Thyroid gland (tissue), 4 donors: ENCODE measurements at places on chromosomes 5 and 9. TPM values are rescaled to one million over a fixed set of nuclear protein-coding genes. Genes with fewer than 3 reads are reported as not detected.
A peak's percentile ranks its signal among the peaks of the same experiment; 100 is the strongest.

DNA sequence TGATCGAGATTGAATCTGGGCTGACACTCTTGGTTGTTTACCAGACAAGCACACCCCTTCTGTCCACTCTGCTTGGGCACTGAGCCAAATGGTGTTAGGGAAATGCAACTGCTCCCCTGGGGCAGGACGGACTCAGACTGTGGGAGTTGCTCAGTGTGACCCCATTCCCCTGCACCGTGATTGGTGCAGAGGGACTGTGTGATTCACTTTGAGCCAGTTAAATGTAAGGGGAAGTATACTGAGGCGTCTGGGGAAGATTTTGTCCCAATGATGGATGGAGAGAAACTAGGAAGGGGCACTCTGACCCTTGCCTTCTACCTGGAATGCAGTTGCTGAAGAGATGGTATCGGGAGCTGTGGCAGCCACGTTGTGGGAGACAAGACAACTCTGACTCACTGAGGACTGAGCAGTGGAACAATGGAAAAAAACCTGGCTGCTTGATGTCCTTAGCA lies 196.0 kb upstream of the ANKRD55 start:
- no peaks in the 10 kb centered on the region for H3K36me3 ChIP-seq
- no peak overlapping the region for H3K4me3 ChIP-seq
- H3K27ac ChIP-seq: no peak overlapping the region
- no peaks in the 10 kb centered on the region for H3K27me3 ChIP-seq
- peaks cover 17% of the 10 kb centered on the region for H3K4me1 ChIP-seq
- peak; percentile 63 for DNase-seq

GRCh38 chr5:107916731-107917725 lies 246.3 kb upstream of the EFNA5 start:
- no peaks in the 10 kb centered on the region for H3K36me3 ChIP-seq
- no peak overlapping the region for H3K4me3 ChIP-seq
- no peaks in the 10 kb centered on the region for H3K4me1 ChIP-seq
- no peaks in the 10 kb centered on the region for H3K27me3 ChIP-seq
- H3K27ac ChIP-seq: no peak overlapping the region

DNA sequence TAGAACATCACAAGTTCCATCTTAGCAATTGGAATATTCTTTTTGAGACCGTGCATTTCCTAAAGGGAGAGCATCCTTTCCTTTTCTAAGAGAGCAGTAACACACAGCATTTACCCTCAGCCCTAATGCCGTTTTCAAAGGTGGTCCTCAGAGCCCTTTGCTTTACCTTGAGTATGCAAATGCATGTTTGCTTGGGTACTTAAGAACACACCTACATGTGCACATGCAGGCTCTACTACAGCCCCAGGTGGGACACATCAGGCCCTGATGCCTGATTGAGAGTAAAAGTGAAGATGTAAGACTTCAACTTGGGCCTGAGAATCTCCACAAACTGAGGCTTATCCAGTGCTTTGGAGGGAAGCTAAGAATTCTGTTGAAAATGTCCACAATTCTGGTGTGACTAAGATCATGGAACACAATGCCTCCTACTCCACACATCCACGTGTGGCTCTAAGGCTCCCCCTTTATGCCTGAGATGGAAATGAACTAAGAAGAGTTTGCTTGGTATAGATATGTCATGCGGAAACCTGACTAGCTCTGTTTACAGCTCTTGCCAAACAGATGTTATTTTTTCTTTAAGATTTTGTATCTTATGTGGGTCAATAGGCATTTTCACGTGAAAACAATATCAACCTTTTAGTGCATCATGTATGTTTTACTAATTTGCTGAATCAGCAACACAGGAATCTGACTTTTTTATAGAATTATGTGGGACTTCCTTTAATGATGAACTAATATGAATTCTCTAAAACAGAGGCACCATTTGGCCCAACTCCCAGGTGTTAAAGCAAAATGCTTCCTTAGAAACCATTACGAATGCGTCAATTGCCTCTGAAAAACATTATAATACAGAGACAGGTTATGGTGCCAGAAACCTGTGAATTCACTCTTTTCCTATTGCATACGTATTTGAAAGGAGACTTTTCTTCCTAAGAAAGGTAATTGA lies 48.9 kb upstream of the SLC2A8 start:
- no peak overlapping the region for H3K27ac ChIP-seq
- no peaks in the 10 kb centered on the region for H3K36me3 ChIP-seq
- H3K4me1 ChIP-seq: peaks cover 27% of the 10 kb centered on the region
- H3K4me3 ChIP-seq: no peak overlapping the region
- H3K27me3 ChIP-seq: no peaks in the 10 kb centered on the region

DNA sequence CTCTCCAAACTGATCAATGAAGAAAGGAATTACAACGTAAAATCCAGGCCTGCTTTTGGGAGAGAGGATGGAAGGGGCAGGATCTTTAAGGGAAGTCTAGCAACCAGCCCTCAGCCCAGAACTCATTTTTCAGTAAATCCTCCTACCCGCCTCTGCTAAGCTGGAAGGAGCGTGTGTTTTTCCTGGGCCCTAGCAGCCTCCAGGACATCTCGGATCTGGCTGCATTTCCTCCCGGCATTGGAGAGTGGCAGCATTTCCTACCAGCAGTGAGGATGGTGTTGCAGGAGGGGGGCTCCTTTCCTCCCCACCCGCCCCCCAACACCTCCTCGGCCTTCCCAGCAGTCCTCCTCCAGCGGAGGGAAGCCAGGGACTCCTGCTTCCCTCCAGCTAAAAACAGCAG lies 54.5 kb downstream of the DCP2 start:
- DNase-seq: no peak
- H3K36me3 ChIP-seq: peaks cover 12% of the 10 kb centered on the region
- H3K27ac ChIP-seq: no peak overlapping the region
- no peak overlapping the region for H3K4me3 ChIP-seq
- no peaks in the 10 kb centered on the region for H3K27me3 ChIP-seq

FGF18 gene
- 0.67 TPM for total RNA-seq

DNA sequence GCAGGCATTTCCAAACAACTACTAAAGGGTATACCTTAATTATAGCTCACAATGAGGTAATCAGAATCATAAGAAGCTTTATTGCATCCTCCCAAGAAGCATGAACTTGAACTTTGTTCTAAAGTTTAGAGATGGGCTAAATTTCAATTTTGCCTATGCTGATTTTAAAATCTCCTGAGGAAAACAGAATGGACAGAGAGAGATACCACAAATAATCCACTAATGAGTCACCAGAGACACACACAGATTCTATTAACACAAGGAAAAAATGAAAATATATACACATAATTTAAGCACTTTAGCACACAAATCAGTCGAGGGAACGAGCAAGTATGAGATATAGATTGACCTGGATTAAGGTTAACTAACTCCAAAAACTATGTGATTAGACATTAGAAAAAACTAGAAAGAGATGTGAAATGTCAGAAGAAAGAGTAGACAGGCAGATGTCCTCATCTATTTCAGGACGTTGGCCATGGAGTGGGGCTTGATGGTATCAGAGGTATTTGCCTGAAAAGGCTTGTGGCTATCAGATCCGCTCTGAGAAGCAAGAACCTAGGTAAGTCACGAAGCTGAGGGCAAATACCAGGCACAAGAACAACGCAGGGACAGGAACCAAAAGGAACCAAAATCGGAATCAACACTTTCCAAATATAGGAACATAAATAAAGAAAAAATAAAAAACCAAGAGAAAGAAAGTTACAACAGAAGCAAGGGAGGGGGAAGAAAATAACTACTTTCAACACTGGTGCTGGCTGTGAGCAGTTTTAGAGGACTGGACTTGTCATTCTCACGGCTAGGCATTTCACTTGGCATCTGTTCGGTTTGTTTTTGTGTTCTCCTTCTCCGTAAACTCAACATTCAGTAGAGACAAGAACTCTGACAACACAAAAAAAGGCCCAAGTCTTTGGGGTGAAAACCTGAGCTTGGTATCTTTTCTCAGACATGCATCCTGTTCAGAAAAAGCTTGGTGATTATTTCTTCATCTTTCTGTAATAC lies 294.6 kb upstream of the PUM3 start:
- no peak overlapping the region for H3K27ac ChIP-seq
- H3K4me1 ChIP-seq: no peaks in the 10 kb centered on the region
- DNase-seq: no peak

ARHGEF39 gene
- not detected for total RNA-seq

GRCh38 chr9:8872802-8873201 lies 1073.2 kb upstream of the DMAC1 start:
- H3K27ac ChIP-seq: no peak overlapping the region
- no peaks in the 10 kb centered on the region for H3K36me3 ChIP-seq

- no peaks in the 10 kb centered on the region for H3K36me3 ChIP-seq
- H3K27ac ChIP-seq: no peak overlapping the region
- no peak overlapping the region for H3K4me3 ChIP-seq
- H3K4me1 ChIP-seq: no peaks in the 10 kb centered on the region
Measured at GRCh38 chr5:108561416-108562204, 179.7 kb upstream of the FBXL17 start.

SPINK6 gene
- total RNA-seq: not detected

DNA sequence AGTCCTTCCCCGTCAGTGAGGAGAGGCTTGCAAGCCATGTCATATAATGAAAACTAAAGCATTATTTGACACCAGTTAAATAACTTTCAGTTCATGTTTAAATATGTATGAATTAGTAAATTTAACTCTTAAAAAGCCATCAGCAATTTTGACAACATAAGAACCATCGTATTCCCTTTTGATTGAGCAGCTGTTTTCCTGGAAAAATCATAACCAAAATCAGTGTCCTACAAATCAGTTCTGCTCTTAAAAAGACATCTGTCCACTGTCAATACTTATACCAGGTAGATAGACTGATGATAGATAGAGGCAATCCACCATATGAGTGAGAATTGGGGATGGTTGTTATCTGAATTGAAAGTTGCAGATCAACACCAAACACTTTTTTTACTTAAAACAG lies 2.3 kb downstream of the DIRAS2 start:
- no peaks in the 10 kb centered on the region for H3K27me3 ChIP-seq
- no peaks in the 10 kb centered on the region for H3K36me3 ChIP-seq
- no peaks in the 10 kb centered on the region for H3K4me1 ChIP-seq
- no peak overlapping the region for H3K4me3 ChIP-seq
- no peak overlapping the region for H3K27ac ChIP-seq

- H3K4me1 ChIP-seq: no peaks in the 10 kb centered on the region
- H3K36me3 ChIP-seq: no peaks in the 10 kb centered on the region
- DNase-seq: no peak
- no peak overlapping the region for H3K4me3 ChIP-seq
Measured at GRCh38 chr5:53895091-53895683, 334.7 kb downstream of the NDUFS4 start.

- no peaks in the 10 kb centered on the region for H3K4me1 ChIP-seq
- no peak for DNase-seq
- H3K27ac ChIP-seq: no peak overlapping the region
- no peaks in the 10 kb centered on the region for H3K36me3 ChIP-seq
- H3K27me3 ChIP-seq: no peaks in the 10 kb centered on the region
Measured at GRCh38 chr9:133384736-133385321, 8.7 kb downstream of the STKLD1 start.

PCDHGB7 gene
- total RNA-seq: 9.5 TPM

IFNB1 gene
- not detected for total RNA-seq

- H3K4me3 ChIP-seq: no peak overlapping the region
- H3K4me1 ChIP-seq: no peaks in the 10 kb centered on the region
- no peaks in the 10 kb centered on the region for H3K36me3 ChIP-seq
- no peak for DNase-seq
- H3K27ac ChIP-seq: no peak overlapping the region
Measured at GRCh38 chr5:52656569-52657246, 131.0 kb upstream of the ITGA1 start.

SPOCK1 gene
- total RNA-seq: 32.7 TPM

GRCh38 chr9:88388886-88389605 lies 802 bp downstream of the SPIN1 start:
- H3K27ac ChIP-seq: peak overlapping the region; percentile 95
- no peaks in the 10 kb centered on the region for H3K36me3 ChIP-seq
- H3K4me1 ChIP-seq: peaks cover 16% of the 10 kb centered on the region
- DNase-seq: peak; percentile 66

DNA sequence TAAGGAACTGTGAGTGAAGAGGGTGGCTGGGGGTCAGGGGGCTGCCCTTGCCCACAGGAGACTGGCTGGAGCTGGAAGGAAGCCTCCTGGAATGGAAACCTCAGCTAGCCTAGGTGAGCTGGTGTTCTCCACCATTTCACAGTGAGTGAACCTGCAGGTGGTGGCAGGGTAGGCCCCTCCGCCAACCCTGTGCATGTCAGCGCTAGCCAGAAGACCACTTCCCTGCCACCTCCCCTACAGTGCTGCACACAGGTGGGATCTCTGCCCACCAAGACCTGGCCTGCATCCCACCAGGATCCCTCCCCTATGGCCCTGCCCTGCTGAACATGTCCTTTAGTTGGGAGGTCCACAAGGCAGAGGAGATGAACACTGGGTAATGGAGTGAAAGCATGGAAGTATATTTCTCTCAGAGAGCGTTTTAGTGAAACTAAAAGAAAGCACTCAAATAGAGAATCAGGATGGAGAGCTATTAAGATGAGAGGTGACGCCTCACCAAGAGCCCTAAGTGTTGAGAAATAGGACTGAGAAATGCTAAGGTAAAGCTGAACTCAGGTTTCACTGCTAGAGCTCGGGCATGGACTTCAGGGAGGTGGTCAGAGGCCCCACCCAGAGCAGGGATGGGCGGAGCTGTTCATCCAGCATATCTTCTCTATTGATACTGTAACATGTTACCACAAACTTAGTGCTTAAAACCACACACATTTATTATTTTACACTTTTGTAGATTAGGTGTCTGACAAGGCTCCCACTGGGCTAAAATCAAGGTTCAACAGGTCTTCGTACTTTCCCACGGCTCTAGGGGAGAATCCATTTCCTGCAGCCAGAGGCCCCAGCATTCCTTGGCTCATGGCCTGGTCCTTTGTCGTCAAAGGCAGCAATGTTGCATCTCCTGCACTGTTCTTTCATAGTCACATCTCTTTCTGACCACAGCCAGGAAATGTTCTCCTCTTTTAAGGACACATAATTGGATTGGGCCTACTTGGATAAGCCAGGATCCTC lies 83.2 kb downstream of the DIRAS2 start:
- H3K4me3 ChIP-seq: no peak overlapping the region
- H3K27ac ChIP-seq: no peak overlapping the region
- H3K36me3 ChIP-seq: no peaks in the 10 kb centered on the region
- no peaks in the 10 kb centered on the region for H3K27me3 ChIP-seq

DNA sequence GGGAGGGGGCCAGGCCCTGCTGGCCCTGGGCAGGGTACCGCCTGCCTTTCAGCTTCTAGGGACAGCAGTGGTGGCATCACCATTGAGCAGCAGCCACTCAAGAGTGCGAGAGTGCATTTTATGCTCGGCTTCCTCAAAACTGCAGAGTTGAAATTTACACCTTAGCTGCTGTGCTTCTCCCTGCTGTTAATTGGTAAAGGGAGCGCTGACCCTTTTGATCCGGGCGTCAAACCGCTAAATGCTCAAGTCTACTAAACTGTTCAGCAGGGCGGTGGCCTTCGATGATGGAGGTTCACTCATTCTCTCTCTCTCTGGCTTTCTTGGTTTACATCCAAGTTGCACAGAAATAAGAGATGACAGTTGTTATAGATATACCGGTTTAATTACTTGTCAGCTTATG lies 368.6 kb upstream of the IRX2 start:
- no peaks in the 10 kb centered on the region for H3K36me3 ChIP-seq
- H3K4me3 ChIP-seq: no peak overlapping the region
- no peak for DNase-seq
- no peak overlapping the region for H3K27ac ChIP-seq

MRPL41 gene
- 24.5 TPM for total RNA-seq
